ENCODE measurements at places on chromosomes 7 and 10. TPM values are rescaled to one million over a fixed set of nuclear protein-coding genes. Genes with fewer than 3 reads are reported as not detected.

ZNF239 gene
- 2.6 TPM for polyA plus RNA-seq

LRRC18 gene
- polyA plus RNA-seq: not detected

SRGN gene
- 8.1 TPM for polyA plus RNA-seq

STEAP1B gene
- not detected for polyA plus RNA-seq

WDR86 gene
- not detected for polyA plus RNA-seq

PPP1R3A gene
- polyA plus RNA-seq: 0.01 TPM
